ENCODE measurements at places on chromosomes 5 and 9. TPM values are rescaled to one million over a fixed set of nuclear protein-coding genes. Genes with fewer than 3 reads are reported as not detected.

DNA sequence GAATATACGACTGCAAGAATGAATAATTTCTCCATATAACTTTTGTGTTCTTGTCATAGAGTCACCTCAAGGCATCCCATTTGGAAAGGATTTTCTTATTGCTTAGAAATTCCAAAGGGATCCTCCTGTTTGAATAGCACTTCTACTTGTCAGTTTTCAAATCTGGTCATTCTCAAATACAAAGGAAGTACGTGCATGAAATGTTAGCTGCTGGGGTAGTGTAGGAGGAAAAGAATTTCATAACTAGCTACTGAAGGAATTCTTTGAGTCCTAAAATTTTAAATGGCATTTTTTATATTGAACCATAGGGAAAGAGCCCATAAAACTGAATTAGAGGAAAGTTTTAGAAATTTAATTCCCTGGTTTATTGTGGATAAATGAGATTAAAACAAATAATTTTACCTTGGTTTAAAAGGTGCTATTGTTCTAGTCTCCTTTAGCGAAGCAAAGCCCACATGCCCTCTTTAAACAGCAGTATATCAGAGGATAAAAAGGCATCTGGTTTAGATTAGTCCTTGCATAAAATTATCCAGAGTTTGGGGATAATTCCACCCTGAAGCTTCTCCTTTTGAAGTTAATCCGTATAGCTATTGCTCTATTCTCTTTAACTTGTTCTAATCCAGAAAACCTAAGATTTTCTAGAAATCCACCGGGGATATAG, 2.0 kb upstream of the MPDZ start:
- no peaks in the 10 kb centered on the region for H3K27me3 ChIP-seq
- H3K4me1 ChIP-seq, result no peaks in the 10 kb centered on the region
- no peak for DNase-seq
- H3K4me3 ChIP-seq, result no peak overlapping the region
- H3K27ac ChIP-seq, result no peak overlapping the region
- no peaks in the 10 kb centered on the region for H3K36me3 ChIP-seq

GRCh38 chr5:3584724-3585531, 10.7 kb upstream of the IRX1 start:
- H3K4me3 ChIP-seq, result no peak overlapping the region
- H3K4me1 ChIP-seq, result no peaks in the 10 kb centered on the region
- no peak for DNase-seq
- no peaks in the 10 kb centered on the region for H3K27me3 ChIP-seq
- no peaks in the 10 kb centered on the region for H3K36me3 ChIP-seq

GRCh38 chr5:112320408-112320807, 98.7 kb downstream of the EPB41L4A start:
- H3K27me3 ChIP-seq, result no peaks in the 10 kb centered on the region
- H3K36me3 ChIP-seq, result no peaks in the 10 kb centered on the region
- H3K4me3 ChIP-seq, result no peak overlapping the region
- DNase-seq, result no peak
- no peak overlapping the region for H3K27ac ChIP-seq
- no peaks in the 10 kb centered on the region for H3K4me1 ChIP-seq

FBN2 gene
- 0.40 TPM for total RNA-seq

DNA sequence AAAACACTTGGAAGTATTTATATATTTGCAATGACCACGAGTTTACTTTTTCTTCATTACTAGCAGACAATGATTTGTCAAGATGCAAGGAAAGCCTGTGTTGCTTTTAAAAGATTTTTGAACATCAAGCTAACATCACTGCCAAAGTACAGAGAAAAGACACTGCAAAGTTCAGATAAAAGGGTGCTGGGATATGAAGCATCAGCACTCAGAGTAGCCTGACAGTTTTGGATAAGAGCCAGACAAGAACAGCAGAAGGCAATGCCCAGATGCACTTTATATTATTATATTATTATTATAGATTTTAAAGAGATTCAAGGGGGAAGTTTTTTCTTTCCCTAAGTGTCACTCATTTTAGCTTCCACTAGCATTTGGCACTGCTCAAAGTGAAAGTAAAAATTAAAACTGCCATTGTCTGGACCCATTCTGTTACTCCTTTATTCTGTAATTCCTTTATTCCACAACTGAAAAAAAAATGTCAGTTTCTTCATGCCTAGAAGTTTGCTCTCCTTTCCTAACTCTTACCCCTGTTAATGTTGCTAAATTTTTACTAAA, 240.6 kb downstream of the EFNA5 start:
- no peaks in the 10 kb centered on the region for H3K4me1 ChIP-seq
- no peaks in the 10 kb centered on the region for H3K27me3 ChIP-seq

DNA sequence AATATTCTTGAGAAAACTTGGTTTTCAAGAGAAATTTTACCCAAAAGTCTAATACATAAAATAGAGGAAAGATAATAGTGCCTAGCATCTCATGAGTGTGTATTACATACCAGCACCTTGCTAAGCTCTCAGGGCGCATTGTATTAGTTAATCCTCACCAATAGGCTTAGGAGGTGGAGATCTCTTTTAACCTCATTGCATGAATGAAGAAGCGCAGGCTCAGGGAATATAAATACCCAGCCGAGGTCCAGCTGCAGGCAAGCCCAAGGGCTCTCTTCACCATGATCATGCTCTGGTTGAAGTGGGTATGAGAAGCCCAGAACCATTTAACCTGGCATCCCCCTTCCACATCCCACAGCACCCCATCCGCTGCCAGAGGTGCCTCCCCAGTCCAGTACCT, 46.0 kb downstream of the CAMK2A start:
- no peak overlapping the region for H3K4me3 ChIP-seq
- H3K27me3 ChIP-seq, result no peaks in the 10 kb centered on the region
- no peak for DNase-seq
- no peak overlapping the region for H3K27ac ChIP-seq
- no peaks in the 10 kb centered on the region for H3K4me1 ChIP-seq
- no peaks in the 10 kb centered on the region for H3K36me3 ChIP-seq

DNA sequence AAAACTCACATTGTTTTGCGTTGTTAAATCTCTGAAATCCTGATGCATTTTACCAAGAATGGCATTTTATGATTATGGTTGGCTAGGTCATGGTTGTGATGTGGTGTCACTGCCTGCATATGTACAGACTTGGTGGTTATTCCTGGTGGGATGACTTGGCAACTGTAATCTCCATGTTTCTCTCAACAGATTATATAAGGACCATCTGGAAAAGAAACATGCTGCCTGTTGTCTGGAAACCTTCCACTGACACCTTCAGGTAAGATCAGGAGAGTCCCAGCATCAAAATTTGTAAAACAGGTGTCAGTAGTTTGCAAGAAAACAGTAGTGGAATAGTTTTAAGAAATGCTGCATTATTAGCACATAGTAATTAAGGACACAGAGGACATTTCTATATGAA, 3.0 kb upstream of the ACER2 start:
- no peaks in the 10 kb centered on the region for H3K36me3 ChIP-seq
- no peak overlapping the region for H3K4me3 ChIP-seq
- H3K4me1 ChIP-seq, result no peaks in the 10 kb centered on the region
- H3K27me3 ChIP-seq, result no peaks in the 10 kb centered on the region
- no peak for DNase-seq

GRCh38 chr5:149392718-149393117, 13.6 kb upstream of the IL17B start:
- no peak overlapping the region for H3K4me3 ChIP-seq
- no peaks in the 10 kb centered on the region for H3K27me3 ChIP-seq
- H3K27ac ChIP-seq, result no peak overlapping the region
- H3K4me1 ChIP-seq, result no peaks in the 10 kb centered on the region
- no peaks in the 10 kb centered on the region for H3K36me3 ChIP-seq

HAND1 gene
- total RNA-seq, result 1.8 TPM

SPATA31D4 gene
- total RNA-seq, result not detected

GRCh38 chr9:129170229-129170628, 7.8 kb downstream of the IER5L start:
- H3K4me3 ChIP-seq, result no peak overlapping the region
- H3K4me1 ChIP-seq, result peaks cover 31% of the 10 kb centered on the region
- H3K36me3 ChIP-seq, result no peaks in the 10 kb centered on the region
- no peak overlapping the region for H3K27ac ChIP-seq
- H3K27me3 ChIP-seq, result no peaks in the 10 kb centered on the region
- no peak for DNase-seq

- no peak overlapping the region for H3K27ac ChIP-seq
- no peak overlapping the region for H3K4me3 ChIP-seq
- no peak for DNase-seq
- no peaks in the 10 kb centered on the region for H3K27me3 ChIP-seq
- H3K36me3 ChIP-seq, result no peaks in the 10 kb centered on the region
- no peaks in the 10 kb centered on the region for H3K4me1 ChIP-seq
Observed at GRCh38 chr9:132506977-132507669, 75.3 kb upstream of the BARHL1 start.

- no peak for DNase-seq
- no peaks in the 10 kb centered on the region for H3K36me3 ChIP-seq
- H3K4me1 ChIP-seq, result no peaks in the 10 kb centered on the region
- no peak overlapping the region for H3K4me3 ChIP-seq
Observed at GRCh38 chr5:78698191-78698791, 49.7 kb upstream of the LHFPL2 start.

DNA sequence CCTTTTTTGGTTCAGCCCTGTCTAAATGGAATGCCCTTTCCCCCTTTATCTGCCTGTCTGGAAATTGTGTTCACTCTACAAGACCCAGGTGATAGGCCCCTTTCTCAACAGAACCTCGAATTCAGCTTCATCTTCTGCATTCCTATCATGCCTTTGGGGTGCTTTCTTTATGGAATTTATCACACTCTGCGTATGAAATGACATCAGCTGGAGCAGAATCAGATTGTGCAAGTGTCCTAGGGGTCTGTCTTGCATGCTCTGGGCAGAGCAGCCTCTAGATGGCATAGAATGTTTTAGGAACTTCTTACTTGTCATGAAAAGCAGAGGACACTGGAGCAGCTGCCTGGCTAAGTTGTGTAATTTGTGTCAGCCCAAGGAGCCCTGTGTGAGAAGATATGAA, 84.9 kb downstream of the ISL1 start:
- no peaks in the 10 kb centered on the region for H3K27me3 ChIP-seq
- H3K36me3 ChIP-seq, result no peaks in the 10 kb centered on the region
- DNase-seq, result no peak

INSYN2B gene
- not detected for total RNA-seq

DNA sequence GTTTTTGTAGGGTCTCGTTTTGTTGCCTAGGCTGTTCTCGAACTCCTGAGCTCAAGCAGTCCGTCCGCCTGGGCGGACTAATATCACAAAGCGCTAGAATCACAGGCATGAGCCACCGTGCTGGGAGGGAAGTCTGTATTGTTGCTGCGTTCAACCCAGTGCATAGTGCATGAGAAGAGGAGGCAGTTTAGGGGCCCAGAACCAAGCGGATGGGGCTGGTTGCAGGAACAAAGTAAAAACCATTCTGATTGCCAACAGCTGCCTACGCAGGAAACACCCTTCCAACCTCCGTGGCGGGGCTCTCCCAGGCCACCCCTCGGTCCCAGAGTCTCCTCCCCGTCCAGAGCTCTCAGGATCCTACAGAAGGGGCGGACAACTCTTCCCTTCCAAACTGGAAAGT, 87.1 kb downstream of the ANXA2R start:
- no peaks in the 10 kb centered on the region for H3K4me1 ChIP-seq
- no peak overlapping the region for H3K27ac ChIP-seq
- no peak for DNase-seq
- H3K27me3 ChIP-seq, result no peaks in the 10 kb centered on the region

GRCh38 chr9:19342947-19343346, 37.1 kb downstream of the RPS6 start:
- no peak for DNase-seq
- H3K27me3 ChIP-seq, result no peaks in the 10 kb centered on the region
- H3K36me3 ChIP-seq, result peaks cover 95% of the 10 kb centered on the region
- H3K4me3 ChIP-seq, result no peak overlapping the region
- no peak overlapping the region for H3K27ac ChIP-seq

- H3K4me1 ChIP-seq, result no peaks in the 10 kb centered on the region
- peaks cover 89% of the 10 kb centered on the region for H3K36me3 ChIP-seq
- DNase-seq, result no peak
- no peak overlapping the region for H3K4me3 ChIP-seq
- H3K27me3 ChIP-seq, result no peaks in the 10 kb centered on the region
Observed at GRCh38 chr5:32390819-32391591, 53.5 kb downstream of the ZFR start.

DNA sequence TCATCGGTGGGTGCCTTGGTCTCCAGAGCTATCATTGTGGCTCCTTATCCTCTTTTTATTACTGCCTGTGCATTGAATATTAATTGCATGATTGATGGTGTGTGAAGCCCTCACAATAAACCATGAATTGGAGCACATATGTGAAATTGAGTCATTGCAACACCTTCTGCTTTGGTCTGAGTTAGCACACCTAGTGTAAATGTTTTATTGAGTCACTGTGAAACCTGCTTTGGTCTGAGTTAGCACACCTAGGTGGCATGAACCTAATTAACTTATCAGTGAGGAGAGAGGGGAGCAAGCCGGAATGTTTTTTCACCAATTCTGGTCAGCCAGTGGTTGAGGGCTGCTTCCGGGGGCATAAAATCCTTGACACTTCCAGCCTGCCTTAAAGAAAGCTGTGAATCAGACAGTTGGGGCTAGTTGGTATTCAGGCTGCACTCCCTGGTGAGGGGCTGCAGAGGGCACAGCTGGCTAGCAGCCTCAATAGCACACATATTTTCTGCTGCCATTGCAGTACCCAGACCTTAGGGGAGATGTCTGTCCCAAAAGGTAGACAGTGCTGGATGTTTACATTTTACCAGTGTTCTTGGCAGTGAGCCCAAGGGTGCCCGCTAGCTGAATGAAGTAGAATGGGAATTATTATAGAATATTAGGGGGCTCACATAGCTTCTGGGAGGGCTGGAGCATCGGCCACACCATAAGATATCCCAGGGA, 76.5 kb upstream of the GOLM1 start:
- H3K27ac ChIP-seq, result no peak overlapping the region
- H3K27me3 ChIP-seq, result no peaks in the 10 kb centered on the region
- H3K36me3 ChIP-seq, result no peaks in the 10 kb centered on the region
- H3K4me3 ChIP-seq, result no peak overlapping the region
- H3K4me1 ChIP-seq, result no peaks in the 10 kb centered on the region

EQTN gene
- not detected for total RNA-seq

- H3K4me3 ChIP-seq, result no peak overlapping the region
- no peak for DNase-seq
- H3K4me1 ChIP-seq, result no peaks in the 10 kb centered on the region
- no peaks in the 10 kb centered on the region for H3K27me3 ChIP-seq
- no peaks in the 10 kb centered on the region for H3K36me3 ChIP-seq
- H3K27ac ChIP-seq, result no peak overlapping the region
Observed at GRCh38 chr5:86986837-86987236, 280.8 kb upstream of the RASA1 start.

MARVELD2 gene
- total RNA-seq, result 9.1 TPM

DNA sequence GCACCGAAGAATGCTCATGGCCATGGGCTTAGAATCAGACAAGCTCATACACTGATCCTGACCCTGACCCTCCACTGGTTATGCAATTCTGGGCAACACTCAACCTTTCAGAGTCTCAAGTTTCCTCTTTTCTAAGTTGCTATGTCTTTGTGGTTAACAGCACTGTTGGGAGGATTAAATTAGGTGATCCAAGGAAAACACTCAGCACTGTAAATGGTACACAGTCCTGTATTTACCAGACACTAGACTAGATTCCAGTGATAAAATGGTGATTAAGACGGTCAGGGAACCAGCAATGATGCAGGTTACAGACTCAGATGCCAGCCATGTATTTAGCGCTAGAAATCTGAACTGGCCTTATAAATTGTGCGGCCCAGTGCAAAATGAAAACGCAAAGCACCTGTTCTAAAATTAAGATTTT, 8.1 kb downstream of the ARL15 start:
- H3K4me3 ChIP-seq, result no peak overlapping the region
- H3K27ac ChIP-seq, result no peak overlapping the region
- DNase-seq, result no peak
- H3K36me3 ChIP-seq, result no peaks in the 10 kb centered on the region

SMIM23 gene
- total RNA-seq, result not detected

- no peaks in the 10 kb centered on the region for H3K36me3 ChIP-seq
- H3K4me3 ChIP-seq, result no peak overlapping the region
- H3K4me1 ChIP-seq, result no peaks in the 10 kb centered on the region
Observed at GRCh38 chr5:109922381-109922995, 232.8 kb downstream of the MAN2A1 start.

All from Peyer's patch (tissue), 4 donors.